ENCODE measurements at places on chromosomes 13 and 19.

GRCh38 chr19:15671891-15672579 lies 852 bp upstream of the CYP4F12 start:
- DNase-seq, result no peak

GRCh38 chr13:112891477-112892401 lies 77.3 kb upstream of the MCF2L start:
- no peak for DNase-seq

GRCh38 chr19:46288896-46289588 lies 7.8 kb upstream of the HIF3A start:
- no peak for DNase-seq

DNA sequence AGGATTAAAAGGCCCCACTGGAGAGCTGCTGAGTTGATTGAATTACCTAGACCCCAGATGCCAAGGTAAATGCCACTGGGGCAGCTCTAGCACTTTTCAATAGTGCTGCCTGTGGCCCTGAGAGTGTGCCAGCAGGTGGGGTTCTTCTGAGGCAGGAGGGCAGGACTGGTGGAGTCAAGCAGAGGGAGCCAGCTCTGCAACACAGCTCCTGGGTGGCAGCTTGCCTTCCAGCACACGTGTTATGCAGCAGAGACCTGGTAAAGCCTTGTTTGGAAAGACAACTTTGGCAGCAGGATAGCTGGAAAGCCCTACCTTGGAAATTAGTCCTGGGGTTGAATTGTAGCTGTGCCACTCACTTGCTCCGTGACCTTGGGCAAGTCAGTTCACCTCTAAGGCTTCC lies 306.6 kb downstream of the ATP8A2 start:
- no peak for DNase-seq

DNA sequence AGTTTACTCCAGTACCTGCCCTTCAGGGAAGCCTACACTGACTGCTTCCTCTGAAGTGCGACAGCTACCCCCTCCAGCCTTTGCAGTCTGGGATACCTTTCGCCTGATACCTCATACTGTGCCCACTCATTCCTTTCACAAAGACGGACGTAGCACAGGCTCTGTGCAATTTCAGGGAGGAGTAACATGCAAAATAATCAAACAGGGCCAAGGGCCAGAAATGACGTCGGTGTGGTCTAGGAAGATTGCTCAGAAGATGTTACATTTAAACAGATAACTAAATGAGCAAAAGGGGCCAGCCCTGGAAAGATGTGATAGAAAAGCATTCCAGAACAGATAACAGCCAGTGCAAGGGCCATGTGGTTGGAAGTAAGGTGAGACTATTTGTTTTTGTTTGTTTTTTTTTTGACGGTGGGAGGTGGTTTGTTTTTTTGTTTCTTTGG lies 6.6 kb upstream of the DDX39A start:
- no peak for DNase-seq

DNA sequence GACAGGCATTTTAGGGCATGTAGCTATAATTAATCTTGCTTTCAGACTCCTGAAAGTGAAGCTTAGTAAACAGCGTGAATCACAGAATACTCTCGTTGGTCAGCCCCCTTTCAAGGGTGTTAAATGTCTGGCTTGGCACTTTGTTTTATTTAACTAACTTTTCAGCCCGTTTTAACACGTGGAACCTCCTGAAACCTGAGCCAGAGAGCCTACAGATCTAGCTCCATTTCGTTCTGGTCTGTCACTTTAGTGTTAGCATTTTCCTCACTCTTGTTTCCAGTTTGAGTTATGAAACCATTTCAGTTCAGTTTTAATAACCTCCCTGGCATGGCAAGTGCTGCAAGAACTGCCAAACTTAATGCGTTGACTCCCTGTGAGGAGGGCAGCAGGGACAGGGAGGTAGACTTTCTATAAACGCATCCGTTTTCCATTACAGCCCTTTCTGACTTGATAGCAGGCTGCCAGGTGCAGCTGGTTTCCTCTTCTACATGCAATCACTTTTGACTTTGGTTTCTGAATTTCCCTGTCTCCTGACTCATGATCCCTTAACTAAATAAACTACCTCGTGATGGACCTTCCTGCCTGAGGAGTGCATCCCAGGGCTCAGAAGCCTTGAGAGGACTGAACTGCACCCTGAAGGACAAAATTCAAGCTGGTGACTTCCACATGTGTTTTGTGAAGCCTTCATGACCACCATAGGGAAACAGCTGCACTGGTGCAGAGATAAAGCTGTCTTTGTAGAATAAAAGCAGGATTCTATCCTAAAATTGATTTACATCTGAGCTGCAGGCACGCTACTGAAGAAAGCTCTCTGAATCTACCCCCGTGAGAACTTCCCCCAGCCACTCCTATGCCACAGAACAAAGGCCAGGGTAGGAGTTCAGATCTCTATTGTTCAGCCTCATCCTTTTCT lies 192.6 kb downstream of the DLEU7 start:
- no peak for DNase-seq

GRCh38 chr19:4208385-4209094 lies 20.8 kb upstream of the EBI3 start:
- no peak for DNase-seq

- DNase-seq, result no peak
These were observed 1.1 kb downstream of the COMP start for GRCh38 chr19:18789883-18790565.

DNA sequence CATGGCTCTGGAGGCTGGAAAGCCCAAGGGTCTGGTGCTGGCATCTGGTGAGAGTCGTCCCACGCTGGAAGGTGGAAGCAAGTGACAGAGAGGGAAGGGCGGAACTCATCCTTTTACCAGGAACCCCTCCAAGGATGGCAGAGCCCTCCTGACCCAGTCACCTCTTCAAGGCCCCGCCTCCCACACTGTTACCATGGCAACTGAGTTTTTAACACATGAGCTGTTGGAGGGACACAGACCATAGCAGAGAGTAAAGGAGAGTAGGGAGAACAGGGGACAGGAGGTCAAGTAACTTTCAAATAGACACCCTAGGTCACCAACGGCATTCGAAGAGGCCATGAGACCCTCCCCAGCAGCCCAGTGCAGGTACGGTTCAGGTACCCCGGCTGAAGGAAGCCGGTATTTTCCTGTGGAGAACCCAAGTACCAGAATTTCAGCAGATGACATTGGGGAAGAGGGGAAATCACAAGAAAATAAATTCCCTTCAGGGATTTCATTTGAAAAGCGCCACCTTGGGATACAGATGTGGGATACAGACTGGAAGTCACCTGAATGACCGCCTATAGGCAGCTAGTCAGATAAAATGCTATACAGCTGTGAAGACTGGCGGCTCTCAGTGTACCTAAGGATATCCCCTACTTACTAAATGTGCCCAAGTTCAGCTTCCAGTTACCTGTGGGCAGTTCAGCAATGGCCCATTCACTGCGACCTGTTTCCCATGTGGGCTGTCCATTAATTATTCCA lies 8.0 kb downstream of the IL17D start:
- no peak for DNase-seq

GRCh38 chr13:103276775-103277498 lies 210.7 kb upstream of the SLC10A2 start:
- no peak for DNase-seq

GRCh38 chr19:29671393-29672160 lies 6.3 kb downstream of the PLEKHF1 start:
- DNase-seq, result no peak

Data from amygdala (tissue), 56 donors.